ENCODE measurements at places on chromosomes 2 and 18.

- no peak for DNase-seq
These were observed 30.4 kb downstream of the UPP2 start for GRCh38 chr2:158131919-158132566.

DNA sequence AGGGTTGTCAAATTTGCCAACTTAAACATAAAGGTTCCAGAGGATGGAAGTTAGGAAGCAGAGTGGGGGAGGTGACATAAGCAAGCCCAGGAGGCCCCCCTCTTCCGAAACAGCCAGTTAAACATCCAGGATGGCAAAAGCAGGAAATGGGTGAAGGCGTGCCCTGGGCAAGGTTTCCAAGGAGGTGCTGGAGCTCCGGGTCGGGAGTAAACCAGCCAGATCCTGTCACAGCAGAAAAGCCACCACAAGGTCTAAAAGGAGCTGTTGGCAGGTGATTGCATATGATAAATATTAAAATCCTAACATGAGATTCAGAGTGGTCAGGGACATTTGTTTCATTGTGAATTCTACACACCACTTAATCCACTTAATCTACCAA, 572.2 kb upstream of the SALL3 start:
- DNase-seq: no peak

GRCh38 chr2:133097666-133098065, 427.7 kb upstream of the LYPD1 start:
- no peak for DNase-seq

DNA sequence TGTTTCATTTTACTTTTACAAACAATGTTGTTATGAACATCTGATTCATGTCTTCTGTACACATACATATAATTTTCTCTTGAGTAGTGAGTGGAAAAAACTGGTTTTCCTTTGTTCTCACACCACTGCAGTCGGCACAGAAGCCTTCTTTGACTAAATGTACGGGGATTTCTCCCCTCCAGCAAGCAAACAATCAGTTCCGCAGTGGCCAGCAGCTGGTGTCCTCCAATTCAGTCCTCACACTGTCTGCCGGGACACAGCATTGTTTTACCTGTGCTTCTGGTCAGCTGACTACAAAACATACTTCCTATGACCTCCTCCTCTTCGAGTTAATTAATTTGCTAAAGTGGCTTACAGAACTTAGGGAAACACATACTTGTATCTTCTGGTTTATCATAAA, 202.8 kb downstream of the WDR7 start:
- DNase-seq: no peak

- DNase-seq: no peak
These were observed 65.4 kb downstream of the LDAH start for GRCh38 chr2:20757405-20758090.

DNA sequence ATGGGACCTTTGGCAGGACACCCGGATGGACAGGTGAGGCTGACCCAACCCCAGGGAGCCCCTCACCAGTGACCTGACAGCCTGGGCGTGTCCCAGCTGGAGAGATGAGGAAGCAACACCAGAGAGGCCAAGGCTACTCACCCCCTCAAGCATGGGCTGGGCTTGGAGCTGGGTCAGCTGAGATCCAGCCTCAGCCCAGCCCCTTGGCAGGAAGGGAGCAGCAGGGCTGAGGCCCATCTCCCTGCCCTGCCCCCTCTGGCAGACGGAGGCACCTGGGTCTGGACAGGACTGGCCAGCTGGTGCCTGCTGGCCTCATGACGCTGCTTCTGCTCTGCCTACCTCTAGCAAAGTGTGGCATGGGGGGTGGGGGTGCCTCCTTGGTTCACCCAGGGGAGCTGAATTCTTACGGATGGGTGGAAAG, 37.8 kb downstream of the HS6ST1 start:
- no peak for DNase-seq

- no peak for DNase-seq
These were observed 332.8 kb upstream of the UBE2E3 start for GRCh38 chr2:180647621-180648020.

DNA sequence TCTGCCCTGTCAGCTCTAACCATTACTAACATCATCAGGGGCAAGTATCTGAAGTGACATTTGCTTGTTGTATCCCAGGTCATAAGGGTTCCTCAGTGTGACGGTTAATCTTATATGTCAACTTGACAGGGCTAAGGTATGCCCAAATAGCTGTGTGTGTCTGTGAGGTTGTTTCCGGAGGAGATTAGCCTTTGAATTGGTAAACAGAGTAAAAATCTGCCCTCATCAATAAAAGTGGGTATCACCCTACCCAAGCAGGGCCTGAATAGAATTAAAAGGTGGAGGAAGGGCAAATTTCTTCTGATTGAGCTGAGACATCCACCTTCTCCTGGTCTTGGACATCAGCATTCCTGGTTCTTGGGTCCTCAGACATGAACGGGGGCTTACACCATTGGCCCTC, 12.8 kb upstream of the TGFA start:
- DNase-seq: no peak

DNA sequence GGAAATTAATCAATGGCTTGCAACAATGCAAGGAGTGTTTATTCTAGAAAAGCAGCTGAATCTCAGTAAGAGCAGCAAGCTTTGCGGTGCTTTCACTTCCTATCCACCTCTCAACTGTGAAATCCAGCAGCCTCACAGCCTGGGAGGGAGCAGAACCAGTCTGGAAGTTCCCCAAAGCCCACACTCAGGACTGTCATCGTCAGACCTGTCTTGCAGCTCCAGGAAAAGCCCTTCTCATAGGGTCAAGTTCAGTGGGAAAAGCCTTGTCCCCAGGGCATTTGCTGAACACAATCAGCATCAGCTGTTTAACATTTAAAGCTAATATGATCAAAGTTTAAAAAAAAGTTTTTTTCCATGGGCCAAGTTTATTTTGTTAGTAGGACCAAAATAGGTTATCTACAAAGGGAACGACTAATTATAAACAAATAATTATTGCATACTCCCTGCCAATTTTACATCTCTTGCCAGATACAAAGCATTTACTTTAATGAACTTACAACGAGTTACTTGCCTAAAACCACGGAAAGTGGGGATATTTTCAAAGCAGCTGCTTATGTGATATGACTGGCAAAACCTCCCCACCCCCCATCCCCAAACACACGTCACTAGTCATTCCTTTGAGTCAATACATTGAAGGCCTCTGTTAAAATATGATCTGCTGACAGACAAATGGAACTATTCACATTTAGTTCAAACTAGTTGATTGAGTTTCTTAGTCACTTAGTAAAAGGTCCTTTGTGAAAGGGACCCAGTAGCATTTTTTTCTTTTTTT, 36.8 kb downstream of the PARD6G start:
- DNase-seq: no peak

DNA sequence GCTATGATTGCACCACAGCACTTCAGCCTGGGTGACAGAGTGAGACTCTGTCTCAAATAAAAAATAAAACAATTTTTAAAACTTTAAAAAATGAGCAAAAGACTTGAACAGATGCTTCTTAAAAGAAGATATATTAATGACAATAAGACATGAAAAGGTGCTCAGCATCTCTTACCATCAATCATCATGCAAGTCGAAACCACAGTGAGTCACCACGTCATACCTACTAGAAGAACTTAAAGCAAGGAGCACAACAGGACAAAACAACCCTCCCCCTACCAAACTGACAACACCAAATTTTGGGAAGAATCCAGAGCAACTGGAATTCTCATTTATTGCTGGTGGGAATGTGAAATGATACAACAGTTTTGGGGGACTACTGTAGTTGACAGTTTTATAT, 251.6 kb downstream of the BCL2 start:
- no peak for DNase-seq

DNA sequence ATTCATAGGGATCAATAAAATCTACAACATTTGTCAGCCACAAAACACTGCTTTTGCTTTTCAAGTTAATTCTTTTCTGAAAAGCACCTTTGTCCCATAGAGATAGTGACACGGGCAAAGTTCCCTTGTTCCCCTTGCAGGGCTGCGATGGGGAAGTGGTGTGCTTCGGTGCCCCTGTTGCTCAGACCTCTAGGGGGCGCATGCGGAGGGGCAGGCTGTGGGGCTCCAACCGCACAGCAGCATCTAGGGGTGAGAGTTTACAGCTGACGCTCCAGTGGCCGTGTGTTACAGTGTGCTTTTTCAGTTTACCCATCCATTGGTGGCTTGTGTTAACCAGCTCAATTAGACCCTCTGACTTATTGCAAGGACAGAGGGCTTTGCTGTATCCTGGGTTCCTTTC, 1432.2 kb upstream of the ACVR2A start:
- DNase-seq: no peak

DNA sequence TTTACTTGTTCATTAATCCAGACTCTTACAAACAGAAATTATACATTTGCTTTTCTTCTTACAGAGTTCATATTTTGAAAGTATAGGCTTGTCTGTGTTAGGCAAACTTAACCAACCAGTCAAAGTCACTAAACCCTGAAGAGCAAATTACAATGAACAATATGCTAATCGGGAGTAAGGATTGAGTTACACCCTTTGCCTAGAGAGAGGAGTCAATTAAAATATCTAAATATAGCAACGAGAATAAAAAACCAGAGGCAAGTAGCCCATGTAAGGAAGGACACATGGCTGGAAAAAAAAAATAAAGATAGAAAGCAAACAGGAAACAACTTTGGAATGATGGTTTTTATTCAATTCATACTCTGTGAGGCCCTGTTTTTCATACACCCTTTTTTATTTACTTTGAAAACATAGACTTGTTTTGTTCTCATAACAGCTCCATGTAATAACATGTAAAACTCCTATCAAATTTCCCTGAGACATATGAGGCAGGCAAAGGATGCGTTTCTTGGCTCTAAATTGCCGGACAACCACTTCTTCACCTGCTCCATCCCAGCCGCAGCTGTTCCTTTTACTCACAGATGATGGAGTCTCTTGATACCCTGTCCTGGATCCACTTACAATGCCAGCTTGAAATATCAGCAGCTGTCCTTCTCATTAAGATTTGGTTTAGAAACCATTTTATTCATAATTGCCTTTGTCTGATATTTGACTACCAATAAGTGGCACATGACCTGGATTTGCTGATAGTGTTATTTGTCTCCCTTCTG, 767.7 kb upstream of the GCFC2 start:
- DNase-seq: no peak

- DNase-seq: no peak
These were observed 1009.6 kb upstream of the DDX18 start for GRCh38 chr2:116804901-116805300.

- DNase-seq: no peak
These were observed 198.1 kb downstream of the MCFD2 start for GRCh38 chr2:46717344-46718121.

DNA sequence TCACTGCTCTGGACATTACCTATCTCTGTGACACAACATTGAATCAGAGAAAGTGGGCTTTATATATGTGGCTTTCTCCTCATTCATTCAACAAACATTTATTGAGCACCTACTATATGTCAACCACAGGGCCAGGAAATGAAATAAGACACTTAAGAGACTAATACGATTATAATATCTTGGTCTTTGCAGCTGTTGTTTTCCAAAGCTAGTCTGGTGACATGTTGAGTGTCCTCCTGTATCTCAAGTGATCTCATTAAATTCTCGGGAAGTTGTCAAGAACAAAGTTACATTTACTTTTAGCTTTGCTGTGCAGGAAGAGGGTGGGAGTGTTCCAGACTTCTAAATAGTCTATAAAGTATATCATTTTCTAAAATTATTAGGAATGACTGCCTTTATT, 164.6 kb upstream of the SP5 start:
- DNase-seq: no peak

DNA sequence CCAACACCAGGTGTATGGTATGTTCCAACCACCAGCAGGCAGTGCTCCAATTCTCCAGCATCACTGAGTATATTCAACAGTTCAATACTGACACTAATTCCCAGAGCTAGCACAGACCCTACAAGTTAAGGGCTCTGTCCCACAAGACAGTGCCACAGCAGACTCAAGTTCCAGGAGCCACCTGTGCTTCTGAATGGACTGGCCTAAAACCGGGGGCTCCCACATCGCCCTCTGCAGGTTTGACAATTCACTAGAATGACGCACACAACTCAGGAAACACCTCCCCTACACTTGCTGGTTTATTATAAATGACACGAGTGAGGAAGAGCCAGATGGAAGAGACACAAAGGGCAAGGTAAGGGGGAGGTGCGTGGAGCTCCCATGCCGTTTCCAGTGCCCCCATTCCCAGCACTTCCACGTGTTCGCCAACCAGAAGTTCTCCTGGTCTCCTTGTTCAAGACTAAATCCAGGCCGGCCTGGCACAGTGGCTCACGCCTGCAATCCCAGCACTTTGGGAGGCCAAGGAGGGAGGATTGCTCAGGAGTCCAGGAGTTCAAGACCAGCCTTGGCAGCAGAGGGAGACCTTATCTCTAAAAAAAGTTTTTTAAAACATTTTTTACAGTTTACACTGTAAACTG, 12.2 kb upstream of the ATP6V1B1 start:
- no peak for DNase-seq

DNA sequence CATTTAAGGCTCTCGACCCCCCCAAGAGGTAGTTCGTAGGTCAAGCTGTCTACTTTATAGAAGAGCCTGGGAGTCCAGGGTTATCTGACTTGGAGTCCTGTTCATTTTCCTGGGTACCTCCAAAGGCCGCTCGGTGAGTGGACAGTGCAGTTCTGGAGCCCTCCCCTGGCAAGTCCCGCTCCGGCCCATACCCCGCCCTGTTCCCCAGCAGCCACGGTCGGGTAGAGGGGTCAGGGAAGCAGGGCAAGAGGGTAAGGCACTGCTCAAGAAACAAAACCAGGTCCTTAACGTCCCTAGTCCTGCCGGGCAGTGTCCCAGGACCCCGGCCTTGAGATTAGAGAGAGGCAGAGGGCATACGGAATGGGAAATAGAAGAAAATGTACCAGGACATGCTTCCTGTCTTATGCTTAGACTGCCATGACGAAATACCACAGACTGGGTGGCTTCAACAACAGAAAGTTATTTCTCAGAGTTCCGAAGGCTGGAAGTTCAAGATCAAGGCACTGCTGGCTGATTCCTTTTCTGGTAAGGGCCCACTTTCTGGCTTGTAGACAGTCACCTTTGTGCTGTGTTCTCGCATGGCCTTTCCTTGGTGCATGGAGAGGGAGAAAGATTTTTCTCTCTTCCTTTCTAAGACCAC, 5.4 kb upstream of the HPCAL1 start:
- no peak for DNase-seq

DNA sequence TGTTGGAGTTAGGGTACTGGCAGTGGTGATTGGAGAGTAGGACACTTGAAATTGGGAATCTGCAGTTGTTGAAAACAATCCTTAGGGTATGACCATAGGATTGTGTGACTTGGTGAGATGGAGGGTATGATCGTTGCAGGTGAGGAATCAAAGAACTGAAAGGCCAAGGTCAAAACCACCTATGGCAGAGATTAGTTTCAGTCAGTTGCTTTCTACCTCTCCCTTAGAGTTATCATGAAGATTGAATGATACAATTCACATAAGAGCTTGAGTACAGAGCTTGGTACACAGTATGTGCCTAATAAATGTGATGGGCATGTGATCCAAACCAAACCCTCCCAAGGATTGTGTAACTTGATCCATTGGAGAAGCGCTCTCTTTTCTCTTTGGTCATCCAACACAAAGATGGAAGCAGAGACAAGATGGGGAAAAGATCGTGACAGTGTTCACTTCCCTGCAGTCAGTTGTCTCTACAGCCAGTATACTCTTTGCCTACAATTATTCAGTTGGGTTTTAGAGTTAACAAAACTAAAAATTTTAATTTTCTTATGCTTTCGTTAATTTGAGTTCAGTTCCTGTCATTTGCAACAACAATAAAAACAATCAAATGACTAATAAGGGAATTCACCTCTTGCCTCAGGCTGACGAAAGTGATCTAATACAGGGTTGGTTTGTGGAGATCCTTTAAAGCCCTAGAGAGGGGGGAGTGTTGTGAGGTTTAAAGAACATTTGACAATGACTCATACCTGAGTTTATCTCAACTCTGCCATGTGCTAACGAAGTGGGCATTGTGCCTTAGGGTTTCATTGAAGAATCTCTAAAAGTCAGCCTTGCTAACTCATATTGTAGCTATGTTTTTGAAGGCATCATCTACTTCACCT, 14.8 kb upstream of the SMAD2 start:
- DNase-seq: no peak
